ENCODE measurements at places on chromosomes 7 and 10.

GRCh38 chr10:69860271-69860670 is 58.6 kb downstream of the COL13A1 start:
- H3K4me1 ChIP-seq, result peaks cover 6% of the 10 kb centered on the region
- no peak for DNase-seq
- no peaks in the 10 kb centered on the region for H3K27me3 ChIP-seq

- peaks cover 48% of the 10 kb centered on the region for H3K36me3 ChIP-seq
- no peak overlapping the region for H3K4me3 ChIP-seq
- no peaks in the 10 kb centered on the region for H3K27me3 ChIP-seq
- no peak for DNase-seq
- H3K27ac ChIP-seq, result no peak overlapping the region
- H3K4me1 ChIP-seq, result peaks cover 39% of the 10 kb centered on the region
These were observed 79.3 kb upstream of the AFAP1L2 start for GRCh38 chr10:114483575-114483974.

DNA sequence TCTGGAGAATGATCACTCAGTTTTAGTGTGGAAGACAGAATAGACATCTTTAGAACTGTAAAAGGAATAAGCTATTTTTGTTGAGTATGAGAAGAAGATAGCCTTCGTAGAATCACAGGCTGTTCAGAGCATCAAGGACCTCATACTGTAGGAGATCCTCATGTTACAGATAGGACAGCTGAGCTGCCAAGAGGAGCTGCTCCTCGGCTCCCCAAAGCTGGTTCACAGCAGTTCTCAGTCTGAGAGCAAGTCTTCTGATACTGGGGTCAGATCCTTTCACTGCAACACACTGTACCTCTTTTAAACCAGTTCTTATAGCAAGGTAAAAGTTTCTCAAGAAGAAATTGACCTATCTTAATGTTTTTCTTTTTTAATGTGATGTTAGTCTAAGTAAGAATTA is 17.1 kb downstream of the CCNY start:
- H3K4me3 ChIP-seq, result no peak overlapping the region
- no peaks in the 10 kb centered on the region for H3K27me3 ChIP-seq
- H3K4me1 ChIP-seq, result peaks cover 91% of the 10 kb centered on the region
- peaks cover 4% of the 10 kb centered on the region for H3K36me3 ChIP-seq
- DNase-seq, result no peak
- peak overlapping the region; percentile 26 for H3K27ac ChIP-seq

- H3K36me3 ChIP-seq, result no peaks in the 10 kb centered on the region
- H3K4me3 ChIP-seq, result no peak overlapping the region
- no peak for DNase-seq
These were observed 179.7 kb upstream of the MALRD1 start for GRCh38 chr10:18868919-18869318.

- H3K36me3 ChIP-seq, result peaks cover 42% of the 10 kb centered on the region
- H3K27me3 ChIP-seq, result no peaks in the 10 kb centered on the region
- H3K4me1 ChIP-seq, result peaks cover 4% of the 10 kb centered on the region
- no peak overlapping the region for H3K27ac ChIP-seq
- no peak overlapping the region for H3K4me3 ChIP-seq
These were observed 67.9 kb upstream of the OGDHL start for GRCh38 chr10:49830016-49830415.

DNA sequence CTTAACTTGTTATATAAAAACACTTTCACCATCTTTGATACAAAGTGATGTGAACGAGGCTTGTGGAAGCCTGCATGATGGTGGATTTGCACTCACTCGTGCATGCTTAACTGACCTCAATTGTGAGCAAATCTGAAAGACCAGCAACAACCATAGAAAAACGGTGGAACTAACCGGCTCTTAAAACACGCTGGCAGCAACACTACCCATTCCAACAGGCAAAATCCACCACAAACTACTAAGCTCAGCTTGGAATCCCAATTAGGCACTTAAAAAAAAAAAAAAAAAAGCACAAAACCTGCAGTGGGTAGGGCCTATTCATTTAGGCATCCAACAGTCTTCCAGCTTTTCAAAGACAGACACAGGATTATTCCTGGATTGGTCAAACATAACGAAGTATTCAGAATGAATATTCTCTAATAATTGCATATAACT is 1.8 kb downstream of the GDI2 start:
- peaks cover 51% of the 10 kb centered on the region for H3K36me3 ChIP-seq
- peak overlapping the region; percentile 85 for H3K27ac ChIP-seq
- H3K4me1 ChIP-seq, result peaks cover 71% of the 10 kb centered on the region
- H3K4me3 ChIP-seq, result peak overlapping the region; percentile 91

- no peak for DNase-seq
- peaks cover 21% of the 10 kb centered on the region for H3K4me1 ChIP-seq
- H3K36me3 ChIP-seq, result peaks cover 1% of the 10 kb centered on the region
- no peak overlapping the region for H3K4me3 ChIP-seq
- peak overlapping the region; percentile 77 for H3K27ac ChIP-seq
- H3K27me3 ChIP-seq, result no peaks in the 10 kb centered on the region
These were observed 7.3 kb downstream of the MAFK start for GRCh38 chr7:1537535-1538412.

DNA sequence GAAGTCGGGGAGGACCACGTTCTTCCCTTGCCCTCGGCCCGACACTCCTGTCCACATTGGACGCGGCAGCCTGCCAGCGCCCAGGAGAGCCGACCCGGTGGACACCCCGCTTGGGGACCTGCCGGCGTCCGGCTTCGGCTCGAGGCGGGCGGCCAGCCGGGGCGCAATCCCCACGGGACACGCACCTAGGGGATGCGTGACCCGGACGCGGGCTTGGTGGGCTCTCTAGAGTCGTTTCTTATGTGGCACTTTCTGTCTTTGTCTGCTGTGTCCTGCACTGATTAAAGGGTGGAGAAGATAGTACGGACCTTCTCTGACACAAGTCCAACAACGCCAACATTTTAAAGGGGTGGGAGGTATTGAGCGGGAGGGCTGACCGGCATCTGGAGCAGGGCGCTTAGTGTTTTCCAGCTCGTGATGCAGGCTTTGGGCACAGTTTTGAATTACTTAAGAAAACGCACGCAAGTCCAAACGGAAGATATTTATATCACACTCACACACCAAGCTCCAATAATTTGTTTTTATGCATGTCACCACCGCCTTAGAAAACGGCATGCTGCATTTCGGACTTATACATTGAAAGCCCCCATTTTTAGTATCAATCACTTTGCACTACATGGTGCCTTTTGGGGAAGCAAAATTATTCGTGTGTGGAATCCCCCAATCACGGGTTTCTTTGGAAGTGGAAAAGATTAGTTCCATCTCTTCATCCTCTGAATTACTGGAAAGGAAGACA is 3.9 kb upstream of the SPAG6 start:
- H3K4me3 ChIP-seq, result peak overlapping the region; percentile 66
- H3K27ac ChIP-seq, result no peak overlapping the region
- H3K27me3 ChIP-seq, result peaks cover 78% of the 10 kb centered on the region
- H3K4me1 ChIP-seq, result peaks cover 49% of the 10 kb centered on the region
- H3K36me3 ChIP-seq, result peaks cover 14% of the 10 kb centered on the region
- no peak for DNase-seq

GRCh38 chr7:137937202-137937560 is 64.7 kb downstream of the CREB3L2 start:
- no peaks in the 10 kb centered on the region for H3K27me3 ChIP-seq
- H3K4me3 ChIP-seq, result no peak overlapping the region
- H3K36me3 ChIP-seq, result peaks cover 3% of the 10 kb centered on the region
- no peak for DNase-seq
- H3K27ac ChIP-seq, result no peak overlapping the region
- peaks cover 35% of the 10 kb centered on the region for H3K4me1 ChIP-seq

GRCh38 chr10:114541081-114541796 is 116.8 kb downstream of the ABLIM1 start:
- no peaks in the 10 kb centered on the region for H3K36me3 ChIP-seq
- peaks cover 89% of the 10 kb centered on the region for H3K4me1 ChIP-seq
- H3K4me3 ChIP-seq, result peak overlapping the region; percentile 51
- peak; percentile 71 for DNase-seq
- H3K27ac ChIP-seq, result peak overlapping the region; percentile 92

DNA sequence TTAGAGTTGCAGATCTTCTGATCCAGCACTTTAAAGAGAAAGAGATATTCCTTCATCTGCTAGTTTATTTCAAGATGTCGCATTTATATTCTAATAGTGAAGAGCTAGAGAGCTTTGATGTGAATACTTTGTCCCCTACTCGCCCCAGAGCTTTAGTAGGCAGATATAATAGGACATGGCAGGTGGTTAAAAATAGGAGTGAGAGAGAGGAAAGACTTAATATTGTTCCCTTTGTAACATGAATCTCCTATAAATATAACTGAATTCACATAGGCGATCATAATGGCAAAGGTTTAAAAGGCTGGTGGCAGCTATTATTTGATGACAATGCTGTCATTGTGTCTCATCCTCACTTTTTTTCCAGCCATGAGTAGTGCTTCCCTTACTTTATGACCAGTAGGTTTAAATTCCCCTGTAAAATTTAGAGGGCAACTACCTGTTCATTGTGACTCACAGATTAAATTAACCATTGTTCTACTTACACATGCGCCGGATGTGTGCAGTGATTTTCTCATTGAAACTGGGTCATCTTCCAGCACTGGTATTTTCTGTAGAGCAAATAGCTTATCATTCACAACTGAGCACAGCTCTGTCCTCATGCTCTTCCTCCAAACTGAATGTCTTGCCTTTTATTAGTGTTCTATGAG is 906.7 kb upstream of the CELF2 start:
- no peaks in the 10 kb centered on the region for H3K27me3 ChIP-seq
- DNase-seq, result no peak
- H3K36me3 ChIP-seq, result no peaks in the 10 kb centered on the region
- no peak overlapping the region for H3K4me3 ChIP-seq

DNA sequence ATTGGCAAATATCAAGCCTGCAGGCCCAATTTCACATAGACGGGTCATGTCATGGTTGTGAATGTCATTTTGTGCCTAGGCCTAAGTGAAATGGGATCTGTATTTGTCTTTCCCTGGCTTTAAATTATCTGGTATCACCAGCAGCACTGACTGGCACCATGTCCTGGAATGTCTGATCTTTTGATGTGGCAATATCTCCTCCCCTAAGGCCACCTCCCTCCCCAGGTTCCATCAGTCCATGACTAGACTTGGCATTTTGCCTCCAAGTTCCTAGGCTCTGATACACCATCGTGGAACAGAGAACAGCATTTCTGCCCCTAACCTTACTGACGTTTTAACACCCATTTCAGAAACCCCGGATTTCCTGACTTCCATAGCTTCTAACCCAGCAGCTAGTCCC is 513.9 kb downstream of the GALNT17 start:
- H3K4me1 ChIP-seq, result no peaks in the 10 kb centered on the region
- no peaks in the 10 kb centered on the region for H3K27me3 ChIP-seq
- no peak overlapping the region for H3K27ac ChIP-seq
- H3K4me3 ChIP-seq, result no peak overlapping the region

DNA sequence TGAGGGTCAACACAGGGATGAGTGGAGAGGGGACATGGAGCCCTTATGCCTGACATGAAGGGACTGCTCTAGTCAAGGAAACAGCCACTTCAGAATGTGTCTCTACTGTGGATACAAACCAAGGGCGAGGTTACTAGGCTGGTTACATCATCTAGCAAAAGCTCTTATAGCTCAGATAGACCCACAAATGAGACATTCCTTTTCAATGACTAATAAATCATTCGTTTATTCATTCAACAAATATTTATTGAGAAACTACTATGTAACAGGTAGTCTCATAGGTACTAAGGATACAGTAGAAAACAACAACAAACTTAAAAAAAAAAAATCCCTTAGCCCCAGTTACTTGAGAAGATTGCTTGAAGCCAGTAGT is 219.5 kb downstream of the KIAA1217 start:
- H3K27me3 ChIP-seq, result no peaks in the 10 kb centered on the region
- no peaks in the 10 kb centered on the region for H3K36me3 ChIP-seq
- no peak for DNase-seq
- no peaks in the 10 kb centered on the region for H3K4me1 ChIP-seq
- no peak overlapping the region for H3K27ac ChIP-seq

DNA sequence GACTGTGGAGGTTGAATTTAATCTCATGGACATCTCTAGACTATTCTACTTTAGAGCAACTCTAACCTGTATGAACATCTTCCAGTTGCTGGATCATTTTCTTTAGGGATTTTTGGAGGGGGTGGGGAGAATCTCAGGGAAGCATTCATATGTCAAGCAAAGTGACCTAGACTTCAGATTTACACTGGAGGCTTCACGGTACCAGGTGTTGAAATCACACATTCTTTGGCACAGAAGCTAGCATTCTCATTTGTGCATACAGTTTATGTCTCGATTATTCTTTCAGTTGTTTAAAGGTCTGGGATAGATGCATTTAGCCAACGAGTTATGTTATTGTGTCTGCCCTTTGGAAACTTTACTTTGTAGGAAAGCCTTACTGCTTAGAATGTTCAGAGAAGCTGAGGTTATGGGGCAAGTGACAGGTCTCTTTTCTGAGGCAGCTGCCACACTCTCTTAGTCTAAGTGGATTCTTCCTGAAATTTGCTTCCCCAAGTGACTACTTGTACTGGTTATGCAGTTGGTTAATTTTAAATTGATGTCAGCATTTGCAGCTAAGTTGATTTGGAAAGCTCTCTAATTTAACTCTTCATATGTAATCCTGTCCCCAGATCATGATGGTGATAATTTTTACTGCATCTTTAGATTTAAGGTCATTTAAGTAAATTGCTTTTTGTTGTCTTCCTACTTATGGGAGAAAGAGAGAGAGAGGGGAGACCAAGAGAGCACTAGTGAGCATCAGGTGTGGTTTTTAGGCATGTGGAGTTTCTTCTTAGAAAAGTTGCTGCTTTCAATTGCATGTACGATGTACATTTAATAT is 153.8 kb downstream of the PRKG1 start:
- H3K36me3 ChIP-seq, result no peaks in the 10 kb centered on the region
- no peak overlapping the region for H3K27ac ChIP-seq
- no peaks in the 10 kb centered on the region for H3K4me1 ChIP-seq
- no peaks in the 10 kb centered on the region for H3K27me3 ChIP-seq
- no peak for DNase-seq

GRCh38 chr10:2759233-2759632 is 308.1 kb upstream of the PFKP start:
- H3K27ac ChIP-seq, result no peak overlapping the region
- H3K27me3 ChIP-seq, result peaks cover 9% of the 10 kb centered on the region
- H3K4me1 ChIP-seq, result no peaks in the 10 kb centered on the region
- no peak for DNase-seq
- no peaks in the 10 kb centered on the region for H3K36me3 ChIP-seq

DNA sequence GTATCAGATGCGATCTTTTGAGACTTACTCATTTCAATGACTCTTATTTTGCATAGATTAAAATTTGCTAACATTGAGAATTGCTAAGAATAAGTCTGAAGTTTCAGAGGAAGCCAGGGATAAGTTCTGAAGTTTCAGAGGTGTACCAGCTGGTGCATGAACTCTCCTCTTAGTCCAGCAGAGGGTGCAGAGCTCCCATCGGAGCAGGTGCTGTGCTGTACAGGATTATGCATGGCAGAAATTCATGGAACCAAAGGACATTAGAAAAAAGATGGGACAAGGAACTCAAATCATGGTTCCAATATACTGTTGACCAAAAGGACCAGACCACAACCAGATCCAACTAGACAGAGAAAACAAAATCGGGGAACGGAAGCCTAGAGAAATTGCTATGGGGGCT is 41.9 kb downstream of the MGAM2 start:
- H3K4me3 ChIP-seq, result no peak overlapping the region
- H3K27me3 ChIP-seq, result no peaks in the 10 kb centered on the region
- H3K27ac ChIP-seq, result no peak overlapping the region
- no peak for DNase-seq
- no peaks in the 10 kb centered on the region for H3K36me3 ChIP-seq
- H3K4me1 ChIP-seq, result no peaks in the 10 kb centered on the region

Data from activated naive CD8-positive, alpha-beta T cell treated with anti-CD3 and anti-CD28 coated beads, Interleukin-2, amount 50 U/mL, for 24 hours (primary cell).